Stimulated activated CD4-positive, alpha-beta T cell treated with anti-CD3 and anti-CD28 coated beads, Interleukin-1b, Interleukin-23, amount 100 ng/mL, for 4 hours (primary cell): ENCODE measurements at places on chromosomes 7 and 10.

DNA sequence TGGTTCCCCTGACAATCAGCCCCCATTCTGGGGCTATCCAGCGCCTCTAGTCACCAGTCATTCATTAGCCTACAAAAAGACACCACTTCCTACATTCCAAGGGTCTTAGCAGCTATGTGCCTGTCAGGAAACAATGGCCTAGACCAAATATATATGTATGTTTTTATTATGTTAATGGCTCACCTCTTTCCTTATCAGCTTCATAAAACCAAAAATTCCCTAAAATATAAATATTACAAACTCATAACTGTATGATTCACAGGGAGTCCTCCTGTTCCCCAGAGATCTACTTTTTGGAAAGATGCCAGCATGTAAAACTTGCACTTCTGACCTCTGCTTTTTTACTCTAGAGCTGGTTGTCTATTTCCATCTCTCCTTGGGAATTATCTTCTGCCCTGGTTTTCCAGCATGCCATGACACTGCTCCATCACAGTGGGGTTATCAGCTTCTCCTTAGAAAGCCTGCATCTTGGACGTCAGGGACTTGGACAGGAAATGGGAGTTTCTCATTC is 79.2 kb downstream of the ABCA13 start:
- DNase-seq: no peak

DNA sequence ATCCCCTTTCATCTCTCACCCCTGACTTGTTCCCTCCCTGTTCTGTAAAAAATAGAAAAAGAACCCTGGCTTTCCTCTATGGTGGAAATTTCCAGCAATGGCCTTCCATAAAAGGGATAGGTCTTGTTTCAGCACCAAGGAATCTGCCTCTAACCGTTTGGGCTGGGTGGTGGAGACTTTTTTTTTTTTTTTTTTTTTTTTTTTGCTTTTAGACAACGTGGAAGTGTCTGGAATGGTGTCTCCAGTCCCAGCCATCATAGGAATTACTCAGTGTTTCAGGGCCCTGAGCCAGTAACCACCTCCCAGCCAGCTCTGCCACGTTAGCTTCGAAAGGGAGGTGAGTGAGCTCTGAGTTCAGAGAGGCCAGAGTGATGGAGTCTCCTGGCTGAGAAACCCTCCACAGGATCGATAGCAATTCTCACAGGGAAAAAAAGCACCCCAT is 97.3 kb upstream of the COL1A2 start:
- no peak for DNase-seq

DNA sequence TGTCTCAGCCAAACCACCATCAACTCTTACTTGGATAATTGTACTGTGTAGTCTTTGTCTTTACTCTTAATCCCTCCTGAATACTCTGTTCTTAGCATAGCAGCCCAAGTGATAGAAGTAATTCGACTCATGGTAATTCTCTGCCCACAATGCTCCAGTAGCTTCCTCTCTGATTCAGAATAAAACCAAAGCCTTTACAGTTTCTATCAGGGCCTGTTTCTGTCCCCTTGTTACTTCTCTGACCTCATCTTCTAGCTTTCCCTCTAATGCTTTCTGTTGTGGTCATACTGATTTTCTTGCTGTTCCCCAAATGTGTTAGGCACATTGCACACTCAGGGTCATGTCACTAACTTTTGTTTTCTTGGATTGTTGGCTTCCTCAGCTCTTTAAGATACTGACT is 8.0 kb downstream of the ZNF518A start:
- no peak for DNase-seq

GRCh38 chr10:100996678-100997359 is 2.8 kb upstream of the LZTS2 start:
- DNase-seq: peak; percentile 40

GRCh38 chr10:88228130-88228529 is 355.0 kb downstream of the RNLS start:
- no peak for DNase-seq

DNA sequence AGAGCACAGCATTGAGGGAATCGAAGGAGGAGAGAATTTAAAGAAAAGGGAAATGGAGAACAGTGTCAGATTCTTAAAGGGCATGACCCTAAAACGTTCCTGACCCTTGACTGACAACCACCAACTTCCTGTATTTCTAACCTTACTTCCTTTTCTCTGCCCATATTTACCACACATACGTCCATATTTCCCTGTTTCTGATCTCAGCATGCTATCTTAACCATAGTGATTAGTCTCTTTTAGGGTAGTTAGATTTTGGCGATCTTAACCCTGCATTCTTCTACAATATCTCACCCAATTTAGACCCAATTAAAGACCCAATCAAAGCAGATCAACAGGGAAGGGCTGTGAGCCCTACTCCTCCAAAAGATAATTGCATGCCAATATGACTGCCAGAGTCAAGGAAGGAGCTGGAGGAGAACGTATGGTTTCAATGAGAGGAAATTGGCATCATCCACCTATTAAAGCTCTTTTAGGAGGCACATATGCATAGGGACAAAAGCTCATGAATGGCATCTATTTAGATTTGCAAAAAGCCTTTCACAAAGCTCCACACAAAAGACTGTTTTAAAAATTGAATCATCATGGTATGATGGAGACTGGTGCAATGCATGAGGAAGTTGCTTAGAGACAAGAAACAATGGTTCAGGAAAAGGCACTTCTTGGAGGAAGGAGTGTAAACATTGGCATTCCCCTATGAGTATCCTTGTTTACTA is 49.0 kb upstream of the ARHGAP12 start:
- DNase-seq: no peak

- DNase-seq: no peak
Measured at GRCh38 chr7:94655126-94655847, 646 bp downstream of the SGCE start.

GRCh38 chr10:26780793-26781601 is 79.8 kb downstream of the ABI1 start:
- no peak for DNase-seq

- no peak for DNase-seq
Measured at GRCh38 chr10:27245836-27246235, 5.2 kb upstream of the ACBD5 start.

- no peak for DNase-seq
Measured at GRCh38 chr10:79070606-79071395, 2.0 kb downstream of the ZMIZ1 start.

GRCh38 chr10:43409385-43410109 is 561 bp upstream of the HNRNPF start:
- peak; percentile 47 for DNase-seq

- no peak for DNase-seq
Measured at GRCh38 chr7:151551820-151552219, 32.1 kb upstream of the RHEB start.

DNA sequence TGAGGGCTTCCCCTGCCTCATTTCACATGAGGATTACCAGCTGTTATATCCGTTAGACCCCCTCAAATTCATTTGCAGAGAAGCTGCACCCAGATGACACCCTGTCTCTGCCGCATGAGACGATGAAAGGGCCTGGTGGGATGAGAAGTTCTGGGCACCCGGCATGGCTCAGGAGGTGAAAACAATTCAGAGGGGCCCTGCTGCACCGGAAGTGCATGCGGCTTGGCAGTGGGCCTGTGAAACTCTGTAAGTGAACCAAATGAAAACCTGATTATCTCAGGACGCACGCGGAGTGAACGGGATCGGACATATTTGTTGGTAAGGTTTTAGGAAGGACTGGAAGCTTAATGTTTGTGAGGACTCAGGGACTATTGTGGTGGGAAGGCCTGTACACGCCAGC is 511.2 kb downstream of the TCERG1L start:
- no peak for DNase-seq

- DNase-seq: no peak
Measured at GRCh38 chr7:101151908-101152651, 2.2 kb upstream of the AP1S1 start.

- no peak for DNase-seq
Measured at GRCh38 chr10:103238506-103239252, 7.0 kb upstream of the RPEL1 start.

DNA sequence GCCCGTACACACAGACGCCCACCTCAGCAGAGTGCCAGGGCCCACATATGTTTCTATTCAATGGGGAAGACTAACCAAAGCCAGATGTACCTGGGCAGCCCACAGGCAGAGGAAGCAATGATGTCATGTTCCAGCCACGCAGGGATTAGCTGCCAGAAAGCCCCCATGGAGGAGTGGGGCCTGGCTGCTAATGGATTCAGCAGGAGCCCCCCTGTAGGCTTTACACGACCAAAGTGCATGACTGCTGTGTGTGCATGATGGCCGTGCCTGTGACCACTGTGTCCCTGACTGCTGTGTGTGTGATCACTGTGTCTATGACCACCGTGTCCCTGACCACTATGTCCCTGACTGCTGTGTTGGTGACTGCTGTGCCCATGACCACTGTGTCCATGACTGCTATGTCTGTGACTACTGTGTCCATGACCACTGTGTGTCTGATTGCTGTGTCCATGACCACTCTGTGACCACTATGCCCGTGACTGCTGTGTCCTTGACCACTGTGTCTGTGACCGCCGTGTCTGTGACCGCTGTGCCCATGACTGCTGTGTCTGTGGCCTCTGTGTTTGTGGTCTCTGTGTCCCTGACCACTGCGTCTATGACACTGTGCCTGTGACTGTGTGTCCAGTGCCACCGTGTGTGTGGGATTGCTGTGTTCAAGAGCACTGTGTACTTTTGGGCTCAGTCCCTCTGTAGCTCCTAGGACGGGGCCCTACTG is 409.3 kb downstream of the RPS24 start:
- DNase-seq: no peak

DNA sequence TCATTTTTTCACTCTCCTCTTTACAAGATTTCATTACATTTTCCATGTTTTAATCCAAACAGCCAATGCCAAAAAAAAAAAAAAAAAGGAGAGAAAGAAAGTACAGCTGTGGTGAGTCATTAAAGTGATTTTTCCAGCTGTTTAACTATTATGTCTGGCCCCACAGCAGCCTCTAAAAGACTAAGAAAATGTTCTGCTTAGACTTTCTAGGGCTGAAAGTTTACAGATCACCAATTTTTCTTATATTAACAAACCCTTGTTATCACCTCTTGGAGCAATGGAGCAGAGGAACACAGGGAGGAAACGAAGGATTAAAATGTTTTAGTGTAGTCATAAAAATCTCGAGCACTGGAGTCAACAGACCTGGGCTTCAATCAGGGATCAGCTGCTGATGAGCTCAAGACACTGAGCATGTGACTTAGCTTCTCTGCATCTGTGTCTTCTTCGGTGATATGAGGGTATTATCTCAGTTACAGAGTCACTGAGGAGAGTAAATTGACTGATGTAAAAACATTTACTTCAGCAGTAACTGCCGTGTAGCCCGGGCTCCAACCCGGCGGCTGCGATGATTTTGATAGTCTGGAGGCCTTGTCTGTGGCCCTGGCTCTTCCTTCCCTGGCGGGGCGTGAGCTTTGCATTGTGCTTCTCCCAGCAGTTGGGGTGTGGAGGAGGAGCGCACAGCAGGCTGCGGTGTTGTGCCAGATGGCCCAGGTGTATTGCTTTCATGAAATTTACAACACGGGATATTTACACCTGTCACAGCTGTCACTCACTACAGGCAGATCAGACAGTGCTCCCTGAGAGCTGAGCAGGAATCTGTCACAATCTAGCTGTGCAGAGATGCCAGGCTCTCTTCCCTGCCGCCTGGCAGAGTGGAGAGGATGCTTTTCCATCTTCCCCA is 298.3 kb upstream of the FZD8 start:
- DNase-seq: no peak

DNA sequence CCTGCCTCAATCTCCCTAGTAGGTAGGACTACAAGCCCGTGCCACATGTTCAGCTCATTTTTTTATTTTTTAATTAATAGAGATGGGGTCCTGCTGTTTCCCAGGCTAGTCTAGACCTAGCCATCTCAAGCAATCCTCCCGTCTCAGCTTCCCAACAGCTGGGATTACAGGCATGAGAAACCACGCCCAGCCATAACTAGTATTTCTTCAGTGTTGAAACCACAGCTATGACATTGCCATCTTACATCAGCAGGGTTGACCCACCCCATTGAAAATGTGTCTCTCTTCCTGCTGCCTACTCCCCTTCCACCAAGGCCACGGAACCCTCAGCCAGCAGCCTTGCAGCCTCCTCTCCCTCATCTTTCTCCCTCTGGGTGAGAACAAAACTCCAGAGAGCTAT is 62.1 kb upstream of the ZNF746 start:
- no peak for DNase-seq

GRCh38 chr10:21516242-21517131 is 9.0 kb downstream of the SKIDA1 start:
- peak; percentile 33 for DNase-seq

GRCh38 chr7:83060218-83060617 is 102.5 kb downstream of the PCLO start:
- DNase-seq: no peak

GRCh38 chr7:39539816-39540215 is 26.4 kb upstream of the YAE1 start:
- no peak for DNase-seq
